Fibroblast of upper back skin (primary cell): ENCODE measurements at places on chromosomes 6 and 20.
A peak's percentile ranks its signal among the peaks of the same experiment; 100 is the strongest.

DNA sequence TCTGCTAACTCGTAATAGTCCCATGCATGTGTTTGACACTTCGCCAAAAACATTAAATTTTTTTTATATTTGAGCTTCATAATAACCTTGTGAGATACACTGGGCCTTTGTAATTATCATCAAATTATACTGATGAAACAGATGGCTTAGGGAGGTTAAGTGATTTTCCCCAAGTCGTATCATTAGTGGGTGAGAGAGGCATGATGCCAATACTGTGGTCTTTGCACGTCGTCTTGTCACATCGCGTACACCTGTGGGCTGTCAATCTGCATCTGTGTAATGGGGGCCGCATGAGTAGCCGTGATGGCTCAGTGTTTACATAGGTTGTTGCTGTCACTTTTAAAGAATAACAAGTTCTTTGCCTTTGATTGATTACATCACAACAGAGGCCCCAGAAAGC, 1.7 kb downstream of the PRL start:
- no peak for DNase-seq

DNA sequence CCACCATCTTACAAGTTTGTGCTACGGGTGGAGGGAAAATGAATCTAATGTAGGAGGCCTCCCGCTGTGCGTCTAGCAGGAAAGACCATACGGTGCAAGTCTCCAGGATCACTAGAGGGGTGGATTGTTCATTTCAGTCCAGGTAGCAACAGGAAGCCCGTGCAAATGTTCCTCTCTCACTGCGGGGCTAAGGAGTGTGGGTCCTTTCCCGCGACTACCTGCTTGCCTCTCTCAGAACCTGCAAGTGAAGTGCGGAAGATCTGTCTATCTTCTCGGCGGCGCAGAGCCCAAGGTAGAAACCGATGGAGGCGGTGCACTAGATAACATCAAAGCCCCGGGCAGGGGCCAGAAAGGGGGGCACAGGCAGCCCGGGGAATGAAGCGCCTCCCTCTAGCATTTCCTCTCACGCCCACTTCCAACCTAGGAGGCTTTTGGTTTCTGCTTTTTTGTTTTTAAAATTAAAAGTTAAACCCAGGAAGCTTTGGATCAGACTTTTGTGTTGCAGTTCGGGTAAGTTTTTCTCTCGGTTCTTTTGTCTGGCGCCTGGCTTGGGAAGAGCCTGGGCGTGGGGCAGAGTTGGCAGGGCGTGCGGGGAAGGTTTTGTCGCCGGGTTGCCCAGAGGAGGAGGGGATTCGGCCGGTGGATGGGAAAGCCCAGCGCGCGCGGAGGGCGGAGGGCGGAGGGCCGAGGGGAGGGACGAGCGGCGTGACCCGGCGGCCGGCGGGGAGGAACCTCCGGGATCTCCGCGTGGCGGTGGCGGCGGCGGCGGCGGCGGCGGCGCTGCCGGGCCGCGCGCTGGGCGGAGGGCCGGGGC, 3.5 kb upstream of the HIVEP1 start:
- DNase-seq: peak; percentile 71

DNA sequence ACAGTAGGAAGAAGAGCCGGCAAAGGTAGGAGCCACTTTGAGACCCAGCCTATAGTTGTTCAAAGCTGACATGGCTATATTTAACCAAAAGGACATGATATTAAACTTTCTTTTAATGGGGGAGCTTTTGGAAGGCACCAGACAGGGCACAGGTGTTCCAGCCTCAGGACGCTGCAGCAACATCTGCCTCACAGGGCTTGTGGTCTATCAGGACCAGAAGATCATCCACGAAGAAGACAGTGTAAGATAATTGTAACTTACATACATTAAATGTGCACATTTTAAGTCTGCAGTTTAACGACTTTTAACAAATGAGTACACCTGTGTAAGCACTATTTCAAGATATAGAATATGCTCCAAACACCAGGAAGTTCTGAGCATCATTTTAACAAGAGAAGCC, 168.2 kb upstream of the PMEPA1 start:
- DNase-seq: no peak

GRCh38 chr20:3238616-3239025, 369 bp downstream of the SLC4A11 start:
- DNase-seq: no peak

- DNase-seq: peak; percentile 61
Measured at GRCh38 chr6:113855500-113856374, 1.4 kb upstream of the MARCKS start.
